ENCODE measurements at places on chromosomes 11 and 22. TPM values are rescaled to one million over a fixed set of nuclear protein-coding genes. Genes with fewer than 3 reads are reported as not detected.

The CSF2RB gene
- polyA plus RNA-seq, result 4.1 TPM

The IFITM1 gene
- polyA plus RNA-seq, result 599 TPM

The LIF gene
- polyA plus RNA-seq, result 1.1 TPM

The OR5P2 gene
- polyA plus RNA-seq, result not detected

The TRIM51 gene
- polyA plus RNA-seq, result not detected

The KCNJ5 gene
- 0.11 TPM for polyA plus RNA-seq

The ENTHD1 gene
- not detected for polyA plus RNA-seq

The OR5A1 gene
- not detected for polyA plus RNA-seq

The RBMXL2 gene
- not detected for polyA plus RNA-seq

The DAGLA gene
- 2.5 TPM for polyA plus RNA-seq

DNA sequence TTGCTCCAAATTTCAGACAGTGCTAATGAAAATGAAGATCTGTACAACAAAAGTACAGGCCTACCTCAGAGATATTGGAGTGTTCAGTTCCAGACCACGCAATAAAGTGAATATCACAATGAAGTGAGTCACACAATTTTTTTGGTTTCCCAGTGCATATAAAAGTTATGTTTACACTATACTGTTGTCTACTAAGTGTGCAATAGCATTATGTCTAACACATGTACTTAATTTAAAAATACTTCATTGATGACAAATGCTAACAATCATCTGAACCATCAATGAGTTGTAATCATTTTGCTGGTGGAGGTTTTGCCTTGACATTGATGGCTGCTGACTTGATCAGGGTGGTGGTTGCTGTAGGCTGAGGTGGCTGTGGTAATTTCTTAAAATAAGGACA lies 60.6 kb upstream of the E2F8 start:
- DNase-seq, result no peak

GRCh38 chr11:44661311-44661717 lies 65.4 kb upstream of the TSPAN18 start:
- DNase-seq, result no peak

GRCh38 chr11:125320347-125321076 lies 156.0 kb downstream of the PKNOX2 start:
- DNase-seq, result no peak

DNA sequence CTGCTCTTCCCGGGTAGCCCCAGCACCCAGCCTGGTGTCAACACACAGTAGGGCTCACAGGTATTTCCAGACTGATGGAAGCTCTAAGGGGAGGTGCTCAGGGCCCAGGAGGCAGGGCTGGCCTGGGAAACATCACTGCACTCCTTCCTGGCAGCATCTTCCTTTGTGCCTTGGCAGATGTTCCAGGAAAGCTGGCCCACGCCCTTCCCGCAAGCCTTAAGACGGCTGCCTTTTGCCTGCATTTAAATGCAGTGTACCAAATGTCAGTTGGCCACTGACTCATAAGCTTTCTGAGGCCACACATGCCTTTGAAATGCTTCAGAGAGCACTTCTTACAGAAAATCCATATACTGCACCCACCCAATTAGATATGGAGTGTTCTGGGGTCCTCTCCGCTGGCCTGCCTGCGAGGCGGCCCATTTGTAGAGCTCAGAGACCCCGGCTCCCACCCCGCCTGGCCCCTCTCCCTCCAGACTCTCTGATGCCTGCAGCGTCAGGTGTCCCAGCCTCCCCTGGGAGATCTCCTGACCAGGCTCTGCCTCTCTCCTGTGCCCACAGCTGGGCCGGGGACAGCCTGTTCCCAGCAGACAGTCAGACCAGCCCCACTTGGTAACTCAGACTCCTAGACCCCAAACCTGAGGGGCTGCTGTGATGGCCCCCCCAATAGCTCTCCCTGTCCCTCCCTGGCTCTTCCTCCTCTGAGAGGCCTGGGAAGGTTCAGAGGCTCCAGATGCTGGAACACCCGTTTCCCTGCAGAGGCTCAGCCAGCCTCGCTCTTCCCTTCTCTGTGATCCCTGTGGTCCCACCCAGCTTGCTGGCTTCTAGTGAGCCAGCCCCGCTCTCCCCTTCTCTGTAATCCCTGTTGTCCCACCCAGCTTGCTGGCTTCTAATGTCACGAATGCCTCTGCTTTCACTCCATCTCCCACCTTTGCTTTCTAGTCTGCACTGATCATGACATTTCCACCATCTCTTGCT lies 47.6 kb upstream of the THY1 start:
- no peak for DNase-seq

DNA sequence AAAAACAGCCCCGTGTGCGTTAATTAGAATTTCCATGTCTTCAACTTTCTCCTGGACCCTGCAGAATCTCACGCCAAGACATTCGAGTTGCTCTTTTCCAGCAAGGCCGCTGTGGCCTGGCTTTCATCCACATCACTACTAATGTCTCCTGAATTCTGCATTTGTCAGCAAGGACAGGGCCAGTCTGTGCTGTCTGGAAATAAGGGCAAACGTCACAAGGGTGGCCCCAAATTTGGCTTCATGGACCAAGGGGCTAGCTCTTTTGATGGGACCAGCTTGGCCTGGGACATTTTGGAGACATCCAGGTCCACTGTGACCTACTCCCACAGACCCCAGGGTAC lies 33.4 kb downstream of the KCNQ1OT1 start:
- no peak for DNase-seq

DNA sequence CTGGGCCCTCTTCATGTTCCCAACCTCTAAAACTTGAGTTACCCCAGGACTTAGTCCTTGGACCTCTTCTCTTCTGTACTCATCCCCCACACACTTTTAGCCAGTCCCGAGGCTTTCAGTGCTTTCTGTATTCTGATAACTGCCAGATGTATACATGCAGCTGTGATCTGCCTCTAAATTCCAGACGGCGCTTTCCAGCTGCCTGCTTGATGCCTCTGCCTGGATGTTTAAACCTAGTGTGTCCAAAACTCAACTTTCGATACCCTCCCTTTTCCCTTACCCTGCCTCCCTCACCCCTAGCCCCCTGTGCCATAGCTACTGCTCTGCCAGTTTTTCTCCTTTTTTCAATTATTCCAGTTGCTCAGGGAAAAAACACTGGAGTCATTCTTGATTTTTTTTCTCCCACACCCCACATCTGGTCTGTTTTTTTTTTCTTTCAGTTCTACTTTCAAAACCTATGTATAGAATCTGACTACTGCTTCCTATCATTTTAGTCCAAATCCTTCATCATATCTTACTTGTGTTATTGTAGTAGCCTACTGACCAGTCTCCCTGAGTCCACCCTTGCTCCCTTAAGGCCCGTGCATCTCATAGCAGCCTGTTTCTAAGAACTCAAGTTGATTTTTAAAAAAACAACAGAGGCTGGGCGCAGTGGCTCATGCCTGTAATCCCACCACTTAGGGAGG lies 32.9 kb upstream of the TECTA start:
- no peak for DNase-seq

- DNase-seq, result no peak
Observed at GRCh38 chr11:119853581-119854360, 124.8 kb upstream of the NECTIN1 start.

GRCh38 chr11:73520353-73521061 lies 77.4 kb downstream of the FAM168A start:
- no peak for DNase-seq

DNA sequence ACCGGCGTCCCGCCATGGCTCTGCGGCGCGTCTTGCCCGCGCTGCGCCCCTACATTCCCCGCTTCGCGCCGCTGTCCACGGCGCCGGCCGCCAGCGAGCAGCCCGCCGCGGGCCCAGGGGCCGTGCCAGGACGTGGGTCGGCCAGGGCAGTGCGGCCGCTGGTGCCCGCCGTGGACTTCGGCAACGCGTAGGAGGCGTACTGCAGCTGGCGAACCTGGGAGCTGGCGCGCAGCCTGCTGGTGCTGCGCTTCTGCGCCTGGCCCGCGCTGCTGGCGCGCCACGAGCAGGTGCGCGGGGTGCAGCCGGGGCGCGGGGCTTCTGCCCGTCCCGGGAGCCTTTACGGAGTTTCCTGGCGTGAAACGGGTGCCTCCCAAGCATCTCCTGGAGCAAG lies 20.1 kb downstream of the DGCR6L start:
- no peak for DNase-seq

GRCh38 chr11:111510311-111510710 lies 1.9 kb downstream of the BTG4 start:
- DNase-seq, result peak; percentile 45

GRCh38 chr11:8717876-8718753 lies 35.5 kb downstream of the RPL27A start:
- DNase-seq, result no peak

GRCh38 chr22:28332410-28332809 lies 347.2 kb downstream of the TTC28 start:
- no peak for DNase-seq

- no peak for DNase-seq
Observed at GRCh38 chr11:70933981-70934583, 318.3 kb downstream of the SHANK2 start.

DNA sequence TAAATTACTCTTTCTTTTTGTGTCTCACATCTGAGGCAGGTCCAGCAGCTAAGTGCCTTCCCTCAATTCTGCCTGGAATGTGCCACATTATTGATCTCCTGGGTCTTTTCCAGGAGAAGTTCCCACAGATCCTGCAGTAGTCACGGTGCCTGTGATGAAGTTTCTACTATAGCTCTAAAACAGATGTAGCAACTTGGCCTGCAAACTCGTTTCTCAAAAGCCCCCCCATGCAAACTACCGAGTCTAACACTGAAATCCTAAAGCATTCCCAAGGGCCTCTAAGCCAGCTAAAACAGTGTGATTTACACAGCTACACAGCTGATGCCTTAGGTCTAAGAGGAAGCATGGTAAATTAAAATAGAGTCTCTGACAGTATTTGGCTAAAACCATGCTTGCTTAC lies 54.3 kb downstream of the DDI1 start:
- no peak for DNase-seq

GRCh38 chr11:34890812-34891211 lies 25.4 kb downstream of the APIP start:
- DNase-seq, result peak; percentile 20

- DNase-seq, result no peak
Observed at GRCh38 chr11:924406-925157, 1.1 kb upstream of the AP2A2 start.

DNA sequence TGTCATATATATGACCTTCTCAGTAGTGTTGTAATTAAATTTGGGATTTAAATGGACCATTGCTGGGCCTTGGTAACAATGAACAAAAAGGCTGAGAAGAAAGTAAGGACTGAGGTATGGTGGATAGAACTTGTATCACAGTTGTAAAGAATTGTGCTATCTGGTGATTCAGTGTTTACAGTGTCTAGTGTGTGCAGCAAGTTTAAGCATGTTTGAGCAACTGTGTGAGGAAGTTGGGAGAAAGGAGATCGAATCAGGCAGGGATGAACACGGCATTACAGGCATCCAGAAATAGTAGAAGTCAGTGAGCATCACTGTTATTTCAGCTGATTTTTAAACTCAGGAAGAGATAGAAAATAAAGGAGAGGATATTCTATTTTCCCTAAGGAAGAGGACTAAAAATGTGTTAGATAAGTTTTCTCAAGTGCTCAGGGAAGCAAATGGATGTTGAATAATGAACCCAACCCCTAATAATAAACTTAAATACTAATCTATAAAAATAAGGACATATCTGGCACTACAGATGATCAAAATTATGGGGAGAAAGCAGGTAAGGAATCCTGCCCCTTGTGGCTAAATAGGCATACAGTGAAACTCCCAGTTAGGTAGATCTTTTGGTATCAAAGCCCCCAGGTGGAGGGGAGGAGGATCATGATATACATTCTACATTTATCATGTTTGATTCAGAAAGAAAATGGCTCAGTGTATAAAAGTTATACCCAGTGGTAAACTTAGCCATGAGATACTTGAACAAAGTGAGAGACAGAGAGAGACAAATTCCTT lies 361.0 kb upstream of the ANO3 start:
- DNase-seq, result no peak

- no peak for DNase-seq
Observed at GRCh38 chr11:61543606-61544306, 35.2 kb downstream of the LRRC10B start.

GRCh38 chr22:23285734-23286133 lies 105.4 kb downstream of the BCR start:
- DNase-seq, result no peak

GRCh38 chr11:59678813-59679165 lies 10.0 kb upstream of the PATL1 start:
- no peak for DNase-seq

GRCh38 chr11:68687311-68687710 lies 3.0 kb downstream of the GAL start:
- no peak for DNase-seq

- DNase-seq, result no peak
Observed at GRCh38 chr22:24186352-24186740, 5.1 kb downstream of the SUSD2 start.

- no peak for DNase-seq
Observed at GRCh38 chr11:74683279-74683871, 47.9 kb downstream of the CHRDL2 start.

GRCh38 chr11:74418509-74418895 lies 20.3 kb upstream of the PGM2L1 start:
- DNase-seq, result no peak

- DNase-seq, result no peak
Observed at GRCh38 chr11:60905551-60906113, 753 bp downstream of the PRPF19 start.

DNA sequence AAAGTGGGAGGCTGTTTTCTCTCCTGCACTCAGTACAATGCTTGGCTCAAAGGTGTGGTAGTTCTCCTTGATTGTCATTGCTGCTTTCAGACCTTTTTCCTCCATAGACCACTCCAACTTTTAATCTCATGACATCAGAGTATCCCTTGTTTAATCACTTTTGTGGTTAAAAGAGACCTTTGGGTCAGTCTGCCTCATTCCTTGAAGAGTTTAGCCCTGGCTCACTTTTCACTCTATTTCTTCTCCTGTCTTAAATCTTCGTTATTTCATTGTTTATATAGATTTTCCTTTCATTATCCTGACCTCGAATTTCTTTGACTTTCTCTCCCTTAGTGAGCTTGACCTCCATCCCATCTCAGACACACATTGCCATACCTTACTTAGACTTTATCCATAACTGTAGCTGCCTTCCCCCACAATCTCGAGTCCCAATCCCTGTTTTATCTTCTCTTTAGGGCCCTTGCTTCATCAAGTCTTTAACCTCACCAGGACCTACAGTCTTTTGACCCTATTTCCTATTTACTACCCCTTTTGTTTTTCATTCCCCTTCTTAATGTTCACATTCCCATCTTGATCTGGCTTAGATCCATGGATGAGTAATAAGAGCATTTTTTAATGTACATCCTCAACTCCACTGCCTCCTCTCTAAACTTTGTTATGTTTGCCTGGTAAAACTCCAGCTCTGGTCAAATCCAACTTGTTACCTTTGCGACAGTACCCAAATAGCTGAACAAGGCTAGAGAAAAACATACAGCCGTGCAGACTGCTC lies 9.5 kb downstream of the ATXN10 start:
- DNase-seq, result no peak
